ENCODE measurements at places on chromosomes 7 and 10. TPM values are rescaled to one million over a fixed set of nuclear protein-coding genes. Genes with fewer than 3 reads are reported as not detected.

DNA sequence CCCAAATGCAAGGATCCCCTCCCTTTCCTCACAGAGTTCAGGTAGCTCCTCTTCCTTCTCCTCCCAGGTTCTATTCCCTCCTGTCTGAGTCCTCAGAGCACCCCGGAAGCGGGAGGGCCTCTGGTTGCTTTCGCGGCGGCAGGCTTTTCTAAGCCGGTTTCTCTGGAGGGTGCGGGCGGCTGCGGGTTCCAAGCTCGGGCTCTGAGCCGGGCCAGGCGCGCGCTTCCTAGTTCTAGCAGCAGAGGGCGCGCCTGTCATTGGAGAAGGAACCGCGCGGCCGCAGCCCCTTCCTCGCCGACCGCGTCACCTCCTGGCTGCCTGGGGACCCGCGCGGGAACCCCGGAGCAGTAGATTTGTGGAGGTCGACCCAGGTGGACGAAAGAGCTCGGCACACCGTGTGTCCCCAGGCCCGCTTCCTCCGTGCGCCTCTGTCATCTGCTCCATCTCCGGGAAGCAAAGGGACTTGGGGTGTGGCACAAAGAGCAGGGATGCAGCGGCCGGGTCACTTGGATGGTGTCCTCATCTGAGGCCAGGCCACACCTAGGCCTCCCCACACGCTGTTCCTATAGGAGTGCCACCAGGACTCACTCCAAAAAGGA lies 389.0 kb upstream of the PODXL start:
- DNase-seq, result no peak

Gene BLOC1S2
- total RNA-seq, result 31.3 TPM

GRCh38 chr10:94591461-94592205 lies 46.0 kb downstream of the HELLS start:
- DNase-seq, result no peak

Gene PNLIPRP1
- 1.2 TPM for total RNA-seq

Gene AKR1D1
- not detected for total RNA-seq

Gene FLNC
- total RNA-seq, result 11.7 TPM

DNA sequence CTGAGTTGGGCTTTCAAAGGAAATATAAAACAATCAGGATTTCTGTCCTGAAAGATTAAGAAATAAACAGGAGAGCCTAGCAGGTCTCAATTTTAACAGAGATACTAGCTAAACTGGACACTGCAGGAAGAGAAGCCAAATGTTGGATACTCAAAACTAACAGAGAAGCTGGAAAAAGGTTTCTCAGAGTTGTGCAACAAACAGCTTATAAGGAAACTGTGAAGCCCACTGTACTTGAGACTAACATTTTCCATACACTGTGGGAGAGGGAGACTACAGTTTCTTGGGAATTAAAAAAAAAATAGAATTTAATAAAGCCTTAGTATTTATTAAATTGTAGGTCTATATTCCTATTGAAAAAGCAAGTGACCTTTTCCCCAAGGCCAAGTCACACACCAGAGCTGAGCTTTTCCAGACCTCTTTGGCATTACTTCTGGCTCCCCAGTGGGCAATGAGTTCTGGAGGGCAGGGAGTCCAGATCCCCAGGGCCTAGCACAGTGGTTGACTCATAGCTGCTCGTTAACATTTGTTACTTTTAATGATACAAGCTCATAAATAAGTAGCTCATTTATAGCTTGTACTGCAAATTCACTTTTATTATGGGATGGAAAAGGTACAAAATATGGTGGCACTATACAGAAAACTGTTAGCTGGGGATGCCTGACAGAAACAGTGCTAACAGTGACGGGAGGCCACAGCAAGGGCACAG lies 68.3 kb downstream of the MINDY3 start:
- DNase-seq, result no peak

DNA sequence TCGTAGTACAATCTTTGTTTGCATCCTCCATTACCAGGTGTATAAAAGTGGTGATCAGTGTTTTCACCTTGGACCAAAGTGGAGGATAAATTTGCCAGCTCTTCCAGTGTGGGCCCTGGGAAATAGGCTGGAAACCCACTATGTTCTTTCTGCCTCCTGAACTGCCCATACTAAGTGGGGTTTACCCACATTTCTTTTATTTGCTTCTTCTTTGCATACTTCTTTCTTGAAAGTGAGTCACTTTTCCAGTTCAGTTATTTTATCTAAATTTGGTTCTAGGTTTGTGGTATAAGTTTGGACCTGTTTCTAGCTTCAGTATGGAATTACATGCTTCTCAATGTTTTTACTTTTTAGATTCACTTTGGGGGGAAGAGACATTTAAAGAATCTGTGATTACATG lies 126.2 kb upstream of the ACBD5 start:
- no peak for DNase-seq

Gene OR2A42
- 0.27 TPM for total RNA-seq

DNA sequence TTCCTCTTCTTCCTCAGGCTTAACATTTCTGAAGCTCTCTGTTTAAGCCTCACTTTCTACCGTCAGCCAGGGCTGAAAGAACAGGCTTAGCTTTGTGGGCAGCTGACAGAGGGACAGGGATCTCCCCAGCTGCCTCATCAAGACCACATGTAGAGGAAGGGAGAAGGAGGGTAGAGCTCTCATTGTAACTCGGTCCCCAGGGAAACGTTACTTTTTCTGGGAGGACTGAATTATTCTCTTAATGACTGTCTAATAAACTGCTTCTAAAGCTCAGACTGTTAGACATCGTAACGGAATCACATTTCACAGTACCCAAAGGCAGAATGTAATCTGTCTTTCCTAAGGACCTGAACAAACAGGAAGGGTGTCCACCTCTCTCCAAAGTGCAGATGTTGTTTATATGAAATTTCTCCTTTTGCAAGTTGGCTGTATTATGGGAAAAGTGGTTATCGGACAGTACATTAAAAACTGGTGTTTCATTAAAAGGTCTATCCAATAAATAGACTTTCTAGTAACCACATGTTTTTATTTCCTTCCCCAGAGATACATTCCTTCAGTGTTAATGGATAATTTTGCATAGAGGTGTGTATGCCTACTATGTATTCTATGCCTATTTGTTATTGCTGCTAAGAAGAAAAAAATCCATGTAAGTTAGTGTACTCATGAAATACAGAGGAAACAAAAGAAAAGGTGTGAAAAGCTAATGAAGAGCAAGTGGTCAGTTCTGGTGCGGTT lies 144.2 kb downstream of the CTTNBP2 start:
- DNase-seq, result no peak

DNA sequence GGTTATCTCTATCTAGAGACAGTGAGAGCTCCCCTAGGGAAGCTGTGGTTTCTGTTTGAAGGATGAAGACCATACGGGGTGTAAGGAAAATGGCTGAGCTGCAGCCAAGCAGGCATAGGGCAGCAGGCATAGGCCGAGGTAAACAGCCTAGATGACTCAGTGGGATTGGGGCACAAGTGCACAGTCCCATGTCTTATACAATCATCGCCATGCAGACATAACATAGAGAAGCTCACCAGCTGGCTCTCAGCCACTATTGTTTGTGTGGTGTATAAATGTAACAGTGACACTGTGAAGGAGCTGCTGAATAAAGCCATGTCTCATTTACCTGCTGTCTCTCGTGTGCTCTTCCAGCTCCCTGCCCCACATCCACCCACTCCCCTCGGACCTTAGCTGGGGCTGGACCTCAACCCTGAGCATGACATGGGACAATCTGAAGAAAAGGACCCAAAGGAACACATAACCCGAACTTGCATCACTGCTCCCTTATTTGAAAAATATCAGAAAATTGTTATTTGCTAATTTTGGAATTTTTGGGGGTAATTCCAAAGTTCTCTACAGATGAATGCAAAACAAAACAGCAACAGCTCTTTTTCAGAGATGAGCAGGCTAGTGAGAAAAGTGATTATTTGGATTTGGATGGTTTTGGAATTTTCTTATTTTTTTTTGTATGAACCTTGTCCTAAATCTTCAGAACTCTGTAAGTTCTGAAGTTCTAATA lies 582.7 kb downstream of the REEP3 start:
- no peak for DNase-seq

Gene HTR5A
- not detected for total RNA-seq

Gene YAE1
- total RNA-seq, result 23.1 TPM

Measured in sciatic nerve (tissue), 2 donors.